ENCODE measurements at places on chromosomes 1 and 21.

DNA sequence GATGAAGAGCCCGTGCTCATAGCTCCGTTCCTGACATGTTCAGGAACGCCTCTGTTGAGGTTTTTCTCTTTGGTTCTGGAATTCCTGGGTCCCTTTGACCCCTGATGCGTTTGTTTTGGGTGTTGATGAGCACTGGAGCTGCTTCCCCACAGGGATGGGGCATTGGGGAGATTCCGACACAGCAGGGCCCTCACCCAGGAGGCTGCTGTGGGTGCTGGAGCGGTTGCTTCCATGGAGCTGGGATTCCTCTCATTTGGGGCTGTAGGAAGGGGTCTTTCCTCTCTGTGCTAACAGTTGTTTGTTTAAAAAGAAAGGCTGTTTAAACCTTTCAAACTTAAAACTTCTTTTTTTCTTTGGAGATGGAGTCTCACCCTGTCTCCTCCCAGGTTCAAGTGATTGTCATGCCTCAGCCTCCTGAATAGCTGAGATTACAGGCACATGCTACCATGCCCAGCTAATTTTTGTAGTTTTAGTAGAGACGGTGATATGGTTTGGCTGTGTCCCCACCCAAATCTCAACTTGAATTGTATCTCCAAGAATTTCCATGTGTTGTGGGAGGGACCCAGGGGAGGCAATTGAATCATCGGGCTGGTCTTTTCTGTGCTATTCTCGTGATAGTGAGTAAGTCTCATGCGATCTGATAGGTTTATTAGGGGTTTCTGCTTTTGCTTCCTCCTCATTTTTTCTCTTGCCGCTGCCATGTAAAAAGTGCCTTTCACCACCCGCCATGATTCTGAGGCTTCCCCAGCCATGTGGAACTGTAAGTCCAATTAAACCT lies 48.9 kb downstream of the SKI start:
- DNase-seq: no peak

- DNase-seq: no peak
Measured at GRCh38 chr1:216223486-216223885, 199.8 kb downstream of the USH2A start.

DNA sequence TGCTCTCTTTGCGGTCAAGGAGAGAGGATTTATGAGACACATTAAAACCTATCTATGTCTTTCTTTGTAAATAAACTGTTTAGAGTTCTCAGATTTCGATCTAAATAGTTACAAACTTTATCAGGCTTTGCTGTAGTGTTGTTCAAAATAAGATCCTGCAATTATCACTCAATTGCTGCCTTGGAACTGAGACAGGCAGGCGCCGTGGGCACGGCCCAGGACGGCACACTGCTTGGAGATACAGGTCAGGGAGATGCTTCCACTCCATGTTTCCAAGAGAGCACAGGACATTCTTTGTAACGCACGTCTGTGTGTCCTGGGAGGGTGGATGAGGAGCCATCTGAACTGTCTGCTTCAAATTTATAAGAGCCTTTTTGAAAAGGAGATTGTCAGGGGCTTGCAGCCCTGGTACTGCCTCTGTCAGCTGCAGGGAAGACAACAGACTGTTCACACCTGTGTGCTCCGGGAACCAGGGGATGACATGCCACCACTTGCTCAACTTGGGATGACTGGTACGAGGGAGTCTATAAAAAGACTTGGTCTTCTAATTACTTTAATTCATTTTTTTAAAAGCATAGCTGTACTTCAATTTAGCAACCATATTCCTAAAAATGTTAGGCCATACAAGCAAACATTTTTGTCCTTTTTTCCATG lies 472.9 kb upstream of the RUNX1 start:
- DNase-seq: no peak

GRCh38 chr1:233261206-233261605 lies 34.3 kb downstream of the PCNX2 start:
- DNase-seq: no peak

- no peak for DNase-seq
Measured at GRCh38 chr1:186819126-186819525, 9.6 kb upstream of the PLA2G4A start.

DNA sequence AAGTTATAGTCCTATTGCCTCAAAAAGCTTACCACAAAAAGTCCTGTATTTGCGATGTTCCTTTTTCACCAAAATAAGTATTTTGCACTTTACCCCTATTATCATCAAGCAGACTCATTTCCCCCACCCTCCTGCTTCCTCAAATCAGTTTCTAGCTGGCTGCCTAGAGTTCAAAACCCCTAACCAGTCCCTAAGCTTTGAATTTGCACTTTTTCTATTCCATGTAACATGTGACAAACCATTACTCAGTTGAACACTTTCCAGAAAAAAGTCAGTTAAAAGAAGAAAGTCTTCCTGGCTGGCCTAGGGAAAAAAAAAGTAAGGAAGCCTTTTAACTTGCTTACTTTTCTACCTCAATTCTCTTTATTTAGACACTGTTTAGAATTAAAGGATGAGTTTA lies 8.2 kb downstream of the CEP170 start:
- DNase-seq: no peak

GRCh38 chr1:72915581-72915980 lies 633.2 kb upstream of the NEGR1 start:
- DNase-seq: no peak

GRCh38 chr1:95229037-95229436 lies 5.0 kb upstream of the RWDD3 start:
- no peak for DNase-seq

- no peak for DNase-seq
Measured at GRCh38 chr1:51666478-51666877, 49.6 kb downstream of the OSBPL9 start.

DNA sequence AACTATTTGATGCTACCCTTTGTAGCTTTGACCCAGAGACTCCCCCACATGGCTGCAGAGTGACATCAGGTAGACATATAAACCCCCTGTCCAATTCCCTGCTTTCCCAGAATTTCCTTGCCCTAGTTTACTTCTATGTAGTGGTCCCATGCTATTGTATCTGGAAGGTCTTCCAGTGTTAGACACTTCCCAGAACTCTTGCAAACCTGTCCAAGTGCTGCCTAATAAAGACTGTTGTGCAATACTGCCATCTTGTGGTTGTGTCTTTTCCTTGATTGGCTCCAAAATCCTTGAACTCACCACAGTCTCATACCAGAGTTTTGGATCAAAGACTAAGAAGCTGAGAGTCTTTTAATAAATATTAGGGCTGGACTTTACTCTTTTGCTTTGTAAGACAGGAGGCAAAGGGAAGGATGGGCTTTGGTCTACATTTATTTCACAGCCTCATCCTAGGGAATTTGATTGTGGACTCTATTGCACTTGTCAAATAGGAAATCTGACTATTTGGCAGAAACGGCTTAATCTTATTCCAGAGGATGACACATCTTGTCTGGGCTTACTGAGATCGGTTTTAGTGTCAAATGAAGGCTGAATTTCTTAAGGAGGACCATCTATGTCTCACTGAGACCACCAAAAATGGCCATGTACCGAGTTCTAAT lies 169.9 kb downstream of the LRRC7 start:
- DNase-seq: no peak

GRCh38 chr1:64654519-64655341 lies 90.1 kb upstream of the RAVER2 start:
- DNase-seq: no peak

- DNase-seq: no peak
Measured at GRCh38 chr1:16367968-16368890, 1.2 kb downstream of the SZRD1 start.

DNA sequence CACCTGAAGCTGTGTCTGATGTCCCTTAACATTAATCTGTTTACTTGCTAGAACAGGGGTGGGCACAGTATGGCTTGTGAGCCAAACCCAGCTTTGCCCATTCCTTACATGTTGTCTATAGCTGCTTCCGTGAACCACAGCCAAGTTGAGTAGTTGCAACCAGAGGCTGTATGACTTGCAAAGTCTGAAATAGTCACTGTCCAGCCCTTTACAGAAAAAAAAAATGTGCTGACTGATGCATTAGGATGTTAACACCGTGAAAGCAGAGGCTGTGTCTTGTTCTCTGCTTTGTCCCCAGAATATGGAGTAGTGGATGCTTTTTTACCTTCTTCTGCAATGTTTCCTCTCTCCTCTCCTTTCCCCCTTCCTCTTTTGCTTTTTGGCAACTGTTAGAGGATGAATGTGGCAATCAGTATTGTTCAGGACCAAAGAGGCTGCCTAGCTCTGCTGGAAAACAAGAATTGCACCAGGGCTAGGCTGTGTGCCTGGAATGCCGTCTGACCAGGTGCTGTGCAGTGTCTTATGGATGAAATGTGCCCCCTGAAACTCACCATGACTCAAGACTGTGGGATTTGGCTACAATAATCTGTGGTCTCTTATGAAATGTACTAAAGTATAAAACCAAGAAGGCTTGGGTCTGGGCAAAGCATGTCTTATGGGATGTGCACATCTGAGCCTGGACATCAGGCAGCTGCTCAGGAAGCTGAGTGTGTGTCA lies 79.6 kb upstream of the GCLM start:
- DNase-seq: no peak

DNA sequence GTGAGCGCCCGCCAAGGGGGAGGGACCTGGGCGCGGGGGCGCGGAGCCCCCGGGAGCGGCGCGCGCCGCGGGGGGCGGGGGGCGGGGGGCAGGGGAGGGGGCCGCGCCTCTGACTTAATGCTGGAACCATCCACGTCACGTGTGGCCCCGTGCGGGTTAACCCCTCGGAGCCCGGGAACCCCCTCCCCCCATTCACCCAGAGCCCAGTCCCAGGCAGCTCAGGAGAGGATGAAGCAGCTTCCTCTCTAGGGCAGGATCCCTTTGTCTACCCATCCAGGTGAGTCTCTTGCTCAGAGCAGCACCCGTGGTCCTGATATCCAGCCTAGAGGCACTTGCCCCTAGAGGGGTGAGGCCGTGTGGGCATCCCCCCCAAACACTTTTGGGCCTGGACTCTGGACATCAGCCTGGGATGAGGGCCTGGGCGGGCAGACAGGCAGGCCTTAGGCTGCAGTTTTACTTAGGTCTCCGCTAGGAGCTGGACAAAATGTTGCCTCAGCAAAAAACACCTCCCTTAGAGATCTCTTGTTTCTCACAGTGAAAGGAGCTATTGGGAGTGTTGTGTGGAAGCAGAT lies at the start of gene ALX3:
ALX3 (minus strand) TSS at position 2 of the 572 bp plus-strand sequence. CDS start 60 bp downstream, outside the sequence.
- no peak for DNase-seq

DNA sequence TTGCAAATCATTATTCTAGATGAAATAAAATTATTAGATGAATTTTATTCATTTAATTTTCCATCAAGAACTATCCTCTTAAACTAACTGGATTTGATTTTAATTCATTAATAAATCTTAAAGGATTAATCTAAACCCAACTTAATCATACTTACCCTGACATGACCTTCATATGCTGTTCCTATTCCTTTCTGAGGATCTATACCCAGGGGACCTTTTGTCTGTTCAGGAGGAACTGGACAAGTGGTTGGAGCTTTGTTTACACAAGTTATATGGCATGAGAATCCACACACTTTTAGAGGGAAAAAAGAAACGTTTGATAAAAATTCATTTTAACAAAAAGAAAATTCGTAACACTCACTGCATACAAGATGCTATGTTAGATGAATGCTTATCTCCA lies 95.2 kb downstream of the COQ8A start:
- no peak for DNase-seq

GRCh38 chr21:17542371-17543011 lies 29.6 kb downstream of the CXADR start:
- DNase-seq: no peak

- DNase-seq: no peak
Measured at GRCh38 chr1:223161321-223161720, 18.3 kb upstream of the TLR5 start.

DNA sequence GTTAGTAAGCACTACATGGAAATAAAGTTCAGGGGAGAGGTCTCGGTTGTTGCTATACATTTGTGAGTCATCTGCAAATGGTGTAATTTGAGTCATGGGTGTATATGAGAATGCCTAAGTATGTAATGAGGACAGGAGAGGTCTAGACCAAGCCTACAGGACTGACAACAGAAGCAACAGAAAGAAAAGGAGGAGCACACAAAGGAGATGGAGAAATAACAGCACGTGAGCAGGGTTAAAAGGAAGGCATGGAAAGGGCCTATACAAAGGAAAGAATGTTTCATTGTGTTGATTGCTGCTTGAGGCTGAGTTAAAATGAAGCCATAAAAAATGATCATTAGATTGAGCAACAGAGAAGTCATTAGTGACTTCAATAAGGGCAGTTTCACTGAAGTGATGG lies 28.0 kb upstream of the PRKAA2 start:
- DNase-seq: no peak

GRCh38 chr1:9349331-9349851 lies 56.7 kb downstream of the SPSB1 start:
- no peak for DNase-seq

GRCh38 chr1:152873495-152873894 lies 4.6 kb upstream of the SMCP start:
- DNase-seq: no peak

- no peak for DNase-seq
Measured at GRCh38 chr1:20158358-20159070, 19.4 kb downstream of the PLA2G2F start.

- no peak for DNase-seq
Measured at GRCh38 chr1:245969283-245969682, 537.8 kb downstream of the SMYD3 start.

GRCh38 chr1:17213782-17214148 lies 8.8 kb downstream of the PADI1 start:
- DNase-seq: no peak

- DNase-seq: no peak
Measured at GRCh38 chr1:89734442-89734841, 86.4 kb upstream of the LRRC8D start.

GRCh38 chr1:9256332-9256731 lies 21.8 kb downstream of the H6PD start:
- DNase-seq: no peak

DNA sequence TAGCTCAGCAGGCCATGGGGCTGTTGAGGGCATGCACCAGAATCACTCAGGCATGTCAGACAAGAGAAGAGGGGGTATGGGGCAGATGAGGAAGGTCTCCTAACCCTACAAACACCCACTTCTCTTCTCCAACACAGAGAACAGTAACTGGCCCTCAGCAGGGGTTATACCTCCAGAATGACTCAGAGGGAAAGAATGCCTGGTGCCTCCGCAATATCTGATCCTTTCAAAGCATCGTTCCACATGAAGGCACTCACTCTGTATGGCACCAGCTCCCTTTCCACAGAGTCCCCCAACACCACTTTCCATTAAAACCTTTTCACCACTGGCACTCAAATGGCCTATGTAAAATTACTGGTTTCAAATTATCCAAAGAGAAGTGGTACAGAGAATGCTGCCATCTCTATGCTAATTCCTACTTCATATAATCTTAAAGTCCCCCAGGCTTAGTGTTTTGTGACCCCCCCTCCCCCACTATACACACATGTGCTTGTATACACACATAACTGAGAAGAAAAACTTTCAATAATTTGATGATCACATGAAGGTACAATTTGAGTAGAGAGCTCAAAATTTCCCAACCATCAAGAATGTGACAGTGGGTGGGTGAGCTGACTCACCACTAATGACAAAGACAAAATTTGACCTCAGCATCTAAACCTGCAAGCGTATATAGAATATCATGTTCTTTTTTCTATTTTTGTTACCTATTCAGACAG lies 91.5 kb downstream of the SIPA1L2 start:
- no peak for DNase-seq
